ENCODE measurements at places on chromosomes 7 and 10.
A peak's percentile ranks its signal among the peaks of the same experiment; 100 is the strongest.

GRCh38 chr7:2709553-2710285, 21.7 kb downstream of the AMZ1 start:
- peak; percentile 23 for DNase-seq

DNA sequence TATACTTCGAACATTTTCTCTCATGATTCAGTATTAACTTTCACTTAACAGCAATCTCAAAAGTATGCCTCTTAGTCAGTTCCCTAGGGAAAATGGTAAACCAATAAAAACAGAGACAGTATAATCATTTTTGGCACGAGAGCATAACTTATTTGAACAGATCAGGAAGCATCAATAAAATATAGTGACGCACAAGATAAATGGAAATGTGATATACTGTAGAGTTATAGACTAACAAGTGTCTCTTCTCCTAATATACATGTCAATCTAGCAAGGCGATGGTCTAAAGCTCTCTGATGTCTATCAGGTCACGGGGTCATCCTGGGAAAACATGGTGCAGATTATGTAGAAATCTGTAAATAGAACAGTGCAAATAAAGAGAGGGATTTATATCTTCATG, 131.6 kb downstream of the HGF start:
- no peak for DNase-seq

DNA sequence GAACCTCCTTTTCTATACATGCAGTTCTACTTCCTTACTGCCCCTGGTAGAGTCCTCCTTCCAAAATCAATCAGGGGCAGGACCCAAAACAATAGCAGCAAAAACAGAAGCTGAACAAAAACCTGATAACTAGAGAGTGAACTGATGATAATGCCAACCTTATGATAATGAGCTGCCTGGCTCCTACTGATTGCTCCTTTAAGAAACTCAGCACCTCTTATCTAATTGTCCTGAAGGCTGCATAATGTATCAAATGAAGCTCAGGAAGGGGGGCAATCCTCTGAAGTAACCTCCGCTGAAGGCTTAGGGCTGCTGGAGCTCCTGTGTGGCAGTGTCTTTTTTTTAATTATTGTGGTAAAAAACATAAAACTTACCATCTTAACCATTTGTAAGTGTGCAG, 257.0 kb downstream of the PHTF2 start:
- DNase-seq = no peak

DNA sequence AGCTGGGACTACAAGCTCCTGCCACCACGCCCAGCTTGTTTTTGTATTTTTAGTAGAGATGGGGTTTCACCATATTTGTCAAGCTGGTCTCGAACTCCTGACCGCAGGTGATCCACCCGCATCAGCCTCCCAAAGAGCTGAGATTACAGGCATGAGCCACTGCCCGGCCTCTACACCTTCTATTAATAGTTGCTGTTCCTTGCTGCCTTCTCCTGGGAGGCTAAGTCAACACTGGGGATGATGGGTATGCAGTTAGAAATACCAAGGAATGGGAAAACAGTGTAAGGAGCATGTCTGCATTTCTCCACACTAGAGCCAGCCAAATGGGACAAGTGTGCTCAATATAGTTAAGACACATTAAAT, 97.3 kb upstream of the PDLIM1 start:
- no peak for DNase-seq

- no peak for DNase-seq
These were observed 620 bp downstream of the BET1 start for GRCh38 chr7:94003446-94004023.

DNA sequence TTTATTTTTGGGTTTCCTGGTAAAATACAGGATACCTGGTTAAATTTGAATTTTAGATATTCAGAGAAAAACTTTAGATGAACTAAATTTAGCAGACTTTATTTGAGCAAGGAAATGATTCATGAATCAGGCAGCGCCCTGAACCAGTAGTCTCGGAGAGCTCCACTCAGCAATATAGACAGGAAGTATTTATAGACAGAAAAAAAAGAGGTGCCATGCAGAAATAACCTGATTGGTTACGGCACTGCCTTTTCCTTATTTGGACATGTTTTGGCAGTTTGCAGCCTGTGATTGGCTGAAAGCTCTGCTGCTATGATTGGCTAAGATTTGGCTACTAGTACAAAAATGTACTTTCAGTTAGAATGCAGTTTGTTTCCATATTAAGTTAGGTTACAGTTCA, 198.3 kb upstream of the DKK1 start:
- DNase-seq = no peak

GRCh38 chr7:153276394-153276793, 516.8 kb downstream of the ACTR3B start:
- DNase-seq = no peak

DNA sequence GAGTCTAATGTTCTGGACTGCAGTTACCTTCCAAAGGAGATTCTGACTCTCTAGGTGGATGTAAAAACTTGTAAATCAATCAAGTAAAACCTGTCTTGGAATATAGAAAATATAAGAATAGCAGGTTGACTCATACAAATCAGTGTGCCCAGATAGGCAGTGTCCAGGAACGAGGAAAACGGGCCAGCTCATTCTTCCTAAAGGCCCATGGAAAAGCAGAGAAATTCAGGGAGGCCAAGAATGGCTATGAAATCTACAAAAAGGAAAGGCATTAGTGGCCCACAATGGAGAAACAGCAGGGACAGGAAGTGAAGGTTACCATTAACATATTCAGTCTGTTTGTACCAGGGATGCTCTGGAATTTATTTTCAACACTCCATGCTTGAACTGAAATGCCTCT, 14.9 kb downstream of the GLI3 start:
- no peak for DNase-seq

- DNase-seq = peak; percentile 45
These were observed 448.8 kb downstream of the DNAJB6 start for GRCh38 chr7:157785486-157786186.

- DNase-seq = no peak
These were observed 161.8 kb upstream of the LANCL2 start for GRCh38 chr7:55203300-55203699.

DNA sequence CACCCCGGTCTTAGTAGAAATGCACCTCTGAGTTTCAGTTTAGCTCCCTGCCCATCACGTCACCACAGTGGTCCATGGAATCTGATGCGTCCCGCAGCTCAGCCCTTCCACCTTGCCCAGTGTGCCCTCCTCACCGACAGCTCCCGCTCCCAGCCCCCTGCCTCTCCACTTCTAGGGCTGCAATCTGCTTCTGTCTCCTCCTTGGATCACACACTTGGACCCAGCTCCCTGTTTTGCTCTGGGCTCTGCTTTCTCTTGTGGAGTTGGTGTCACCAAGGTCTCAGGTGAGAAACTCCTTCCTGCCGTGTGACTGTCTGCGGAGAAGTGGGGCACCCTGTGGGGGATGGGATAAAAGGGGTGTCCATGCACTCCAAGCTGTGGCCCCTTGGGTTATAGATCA, 37.9 kb downstream of the GPR26 start:
- no peak for DNase-seq

- no peak for DNase-seq
These were observed 316.4 kb downstream of the RPS24 start for GRCh38 chr10:78349911-78350663.

DNA sequence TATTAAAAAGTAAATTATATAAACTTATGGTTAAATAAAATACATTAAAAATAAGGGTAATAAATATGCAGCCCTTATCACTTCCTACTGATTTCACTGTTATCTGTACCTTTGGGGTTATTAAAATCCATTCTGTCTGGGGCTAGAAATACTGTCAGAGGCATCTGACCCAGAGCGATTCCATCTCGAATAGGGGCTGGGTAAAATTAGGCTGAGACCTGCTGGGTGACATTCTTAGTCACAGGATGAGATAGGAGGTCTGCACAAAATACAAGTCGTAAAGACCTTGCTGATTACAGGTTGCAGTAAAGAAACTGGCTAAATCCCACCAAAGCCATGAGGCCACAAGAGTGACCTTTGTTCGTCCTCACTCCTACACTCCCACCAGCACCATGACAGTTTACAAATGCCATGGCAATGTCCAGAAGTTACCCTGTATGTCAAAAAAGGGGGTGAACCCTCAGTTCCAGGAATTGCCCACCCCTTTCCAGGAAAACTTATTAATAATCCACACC, 77.6 kb downstream of the COBL start:
- no peak for DNase-seq

DNA sequence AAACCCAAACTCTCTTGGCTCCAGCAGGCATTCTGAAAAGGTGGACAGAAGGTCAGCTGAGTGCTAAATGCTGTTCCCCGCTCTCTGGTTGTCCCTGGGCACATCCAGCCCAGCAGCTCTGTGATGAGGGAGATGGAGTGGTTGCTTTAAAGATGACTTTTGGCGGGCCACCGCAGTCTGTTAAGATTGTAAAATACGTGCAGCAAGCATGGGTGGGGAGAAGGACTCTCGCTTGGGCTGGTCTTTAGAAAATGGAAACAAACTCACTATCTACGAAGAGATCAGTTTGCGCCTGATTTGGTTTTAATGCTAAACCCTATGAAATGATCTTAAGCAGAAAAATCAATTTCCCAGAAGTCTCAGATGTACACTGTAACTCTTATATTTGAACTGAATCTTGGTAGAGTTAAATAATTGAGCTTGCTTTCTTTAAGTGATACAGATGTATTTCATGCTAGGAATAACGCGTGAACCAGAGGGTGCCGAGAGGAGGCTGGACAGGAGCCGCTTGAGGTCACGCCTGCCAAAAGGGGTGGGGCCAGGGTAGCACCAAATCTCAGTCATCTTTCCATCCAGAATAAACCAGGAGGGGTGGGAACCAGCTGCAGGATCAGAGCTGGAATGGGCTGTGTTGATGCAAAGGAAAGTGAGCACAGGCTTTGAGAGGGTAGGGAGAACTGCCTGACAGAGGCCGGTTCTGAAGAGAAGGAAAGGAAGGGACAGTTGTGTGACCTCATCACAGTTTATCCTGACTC, 170.2 kb upstream of the MKI67 start:
- DNase-seq = no peak

DNA sequence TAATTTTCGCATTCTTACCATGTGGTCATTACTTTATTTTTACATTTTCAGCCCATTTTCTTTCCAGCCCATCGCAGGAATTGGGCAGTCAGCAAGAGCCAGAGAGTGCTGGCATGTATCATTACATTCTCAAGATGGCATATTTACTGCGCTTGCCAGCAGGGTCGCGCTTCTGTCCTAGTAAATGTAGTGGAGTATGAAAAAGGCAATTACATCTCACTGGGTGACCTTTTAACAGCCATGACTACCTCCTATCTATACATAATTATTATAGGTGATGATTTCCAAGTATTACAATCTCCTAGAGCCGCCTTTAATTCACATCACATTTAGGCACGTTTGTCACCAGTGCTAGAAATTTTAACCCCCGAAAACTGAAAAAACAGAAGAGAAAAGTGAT, 433.7 kb upstream of the MGMT start:
- DNase-seq = no peak

DNA sequence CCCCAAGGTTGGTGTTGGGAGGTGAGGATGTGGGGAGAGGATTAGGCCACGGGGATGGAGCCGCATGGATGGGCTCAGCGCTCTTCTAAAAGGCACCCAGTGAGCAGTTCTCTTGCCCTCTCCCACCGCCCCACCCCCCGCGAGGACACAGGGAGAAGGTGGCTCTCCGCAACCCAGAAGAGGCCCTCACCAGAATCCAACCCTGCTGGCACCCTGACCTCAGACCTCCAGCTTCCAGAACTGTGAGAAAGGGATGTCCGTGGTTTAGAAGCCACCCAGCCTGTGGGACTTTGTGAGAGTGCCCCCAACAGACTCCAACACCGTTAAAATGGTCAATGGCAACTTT, 242.8 kb upstream of the PPP2R2D start:
- no peak for DNase-seq

GRCh38 chr10:93280121-93280698, 201.9 kb downstream of the MYOF start:
- DNase-seq = no peak

DNA sequence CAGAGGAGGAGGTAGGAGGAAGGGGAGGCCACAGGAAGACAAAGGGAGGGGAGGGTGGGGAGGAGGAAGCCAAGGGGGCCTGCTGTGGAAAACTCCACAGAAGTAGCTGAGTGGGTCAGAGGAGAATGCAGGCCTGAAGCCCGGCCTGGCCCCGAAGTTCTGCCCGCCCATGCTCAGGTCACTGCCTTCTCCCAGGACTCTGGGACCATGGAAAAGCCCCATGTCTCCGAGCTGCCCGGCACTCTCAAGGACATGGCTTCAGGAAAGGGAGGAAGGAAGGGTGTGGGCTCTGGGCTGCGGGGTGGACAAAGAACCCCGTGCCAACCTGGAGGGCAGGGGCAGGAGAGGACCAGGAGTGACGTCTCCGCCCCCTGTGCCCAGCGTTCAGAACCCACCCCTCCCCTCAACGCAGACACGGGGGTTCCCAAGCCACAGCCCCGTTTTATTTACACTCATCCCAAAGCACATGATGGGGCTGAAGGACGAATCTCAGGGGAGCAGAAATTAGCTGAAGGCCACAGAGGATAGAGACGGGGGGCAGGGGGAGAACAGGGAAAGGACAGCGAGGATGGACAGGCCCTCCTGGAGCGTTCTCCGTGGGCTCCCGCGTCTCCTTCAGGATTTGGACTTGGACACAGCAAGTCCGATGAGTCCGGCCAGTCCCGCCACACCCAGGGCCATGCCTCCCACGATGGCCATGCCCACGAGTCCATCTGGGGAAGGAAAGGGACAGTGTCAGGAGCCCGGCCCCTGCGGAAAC, 1.8 kb upstream of the CLDN15 start:
- no peak for DNase-seq

- no peak for DNase-seq
These were observed 290.6 kb downstream of the FRMD4A start for GRCh38 chr10:14039968-14040668.

GRCh38 chr7:105011831-105012502, 2.0 kb upstream of the KMT2E start:
- DNase-seq = no peak

- DNase-seq = no peak
These were observed 290.9 kb downstream of the PTPRN2 start for GRCh38 chr7:158296798-158297104.

DNA sequence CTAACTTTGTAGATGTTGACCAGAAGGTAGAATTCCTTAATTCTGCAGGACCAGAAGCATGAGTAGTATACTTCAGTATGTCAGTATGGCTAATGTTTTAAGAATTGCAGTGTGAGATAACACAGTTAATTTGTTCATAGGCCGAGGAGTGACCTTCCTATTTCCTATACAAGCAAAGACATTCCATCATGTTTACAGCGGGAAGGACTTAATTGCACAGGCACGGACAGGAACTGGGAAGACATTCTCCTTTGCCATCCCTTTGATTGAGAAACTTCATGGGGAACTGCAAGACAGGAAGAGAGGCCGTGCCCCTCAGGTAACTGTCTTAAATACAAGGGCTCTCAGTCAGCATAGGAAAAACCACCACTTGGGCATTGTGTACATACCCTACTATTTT, 7.2 kb downstream of the DDX21 start:
- DNase-seq = no peak

DNA sequence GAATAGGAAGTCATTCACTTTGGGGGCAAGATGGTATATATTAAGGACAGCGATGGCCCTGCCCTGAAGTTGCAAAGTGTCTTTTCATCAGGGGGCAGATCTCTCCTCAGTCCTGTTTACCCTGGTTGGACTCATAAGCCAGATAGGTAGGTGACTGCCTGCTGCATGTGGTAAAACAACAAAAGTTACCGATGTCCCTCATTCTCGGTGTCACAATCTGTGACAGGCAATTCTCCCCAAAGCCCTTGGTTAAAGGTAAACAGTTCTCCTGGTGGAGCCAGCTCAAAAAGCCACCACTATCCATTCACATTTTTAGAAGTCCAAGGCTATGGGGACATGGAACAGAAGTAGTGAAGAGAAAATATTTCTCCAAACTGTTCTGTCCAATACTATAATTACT, 9.9 kb upstream of the SLC25A13 start:
- no peak for DNase-seq

- no peak for DNase-seq
These were observed 53.3 kb downstream of the FHIP2A start for GRCh38 chr10:114874827-114875411.

- no peak for DNase-seq
These were observed 57.1 kb downstream of the AMPH start for GRCh38 chr7:38574086-38574485.
